ENCODE measurements at places on chromosomes 6 and 20.

DNA sequence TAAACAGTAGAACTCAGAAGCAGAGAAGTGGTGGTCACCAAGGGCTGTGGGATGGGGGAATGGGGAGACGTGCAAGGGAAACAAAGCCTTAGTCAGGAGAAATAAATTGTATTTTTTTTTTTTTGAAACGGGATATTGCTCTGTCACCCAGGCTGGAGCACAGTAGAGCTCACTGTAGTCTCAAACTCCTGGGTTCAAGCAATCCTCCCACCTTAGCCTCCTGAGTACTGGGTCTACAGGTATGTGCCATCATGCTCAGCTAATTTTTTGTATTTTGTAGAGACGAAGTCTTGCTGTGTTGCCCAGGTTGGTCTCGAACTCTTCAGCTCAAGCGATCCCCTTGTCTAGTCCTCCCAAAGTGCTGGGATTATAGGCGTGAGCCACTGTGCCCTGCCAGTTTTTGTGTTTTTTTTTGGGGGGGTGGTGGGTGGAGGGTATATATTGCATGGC lies 3.4 kb downstream of the HSPA1B start:
- DNase-seq = no peak

GRCh38 chr6:317060-317447 lies 24.8 kb downstream of the DUSP22 start:
- no peak for DNase-seq

GRCh38 chr20:36098364-36098763 lies 56.2 kb upstream of the EPB41L1 start:
- DNase-seq = peak; percentile 69

GRCh38 chr20:60993433-60994044 lies 258.5 kb upstream of the CDH4 start:
- DNase-seq = no peak

- DNase-seq = no peak
Measured at GRCh38 chr20:25280051-25280573, 32.2 kb downstream of the PYGB start.

DNA sequence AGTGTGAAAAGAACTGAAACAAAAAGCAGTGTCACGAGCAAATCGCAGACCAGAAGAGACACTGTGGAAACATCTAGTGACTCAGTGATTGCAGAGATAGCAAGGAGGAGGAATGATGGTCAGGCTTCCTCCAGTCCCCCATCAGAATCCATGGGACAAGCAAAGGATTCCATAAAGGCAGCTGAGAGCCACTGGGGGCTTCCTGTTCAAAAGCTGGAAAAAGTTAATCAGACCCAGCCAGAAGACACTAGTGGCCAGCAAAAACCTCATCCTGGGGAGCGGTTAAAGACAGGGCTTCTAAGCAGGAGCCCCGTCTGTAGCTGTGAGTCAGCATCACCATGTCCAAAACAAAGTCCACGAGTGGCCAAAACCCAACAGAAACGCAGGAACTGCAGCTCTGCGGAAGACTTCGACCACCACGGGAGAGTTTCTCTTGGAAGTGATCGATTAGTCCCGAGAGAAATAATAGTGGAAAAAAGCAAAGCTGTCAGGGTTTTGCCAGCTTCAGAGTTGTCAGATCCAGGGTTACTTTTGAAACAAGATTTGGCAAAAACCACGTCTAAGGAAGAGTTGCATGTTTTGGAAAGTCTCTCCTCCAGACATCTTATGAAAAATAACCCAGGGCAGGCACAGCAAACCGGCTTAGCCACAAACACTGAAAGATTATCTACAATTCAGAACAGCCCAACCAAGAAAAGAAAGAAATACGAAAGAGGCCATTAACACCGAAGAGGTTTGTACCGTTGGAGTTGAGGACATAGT lies 51.0 kb downstream of the JAG1 start:
- DNase-seq = no peak

DNA sequence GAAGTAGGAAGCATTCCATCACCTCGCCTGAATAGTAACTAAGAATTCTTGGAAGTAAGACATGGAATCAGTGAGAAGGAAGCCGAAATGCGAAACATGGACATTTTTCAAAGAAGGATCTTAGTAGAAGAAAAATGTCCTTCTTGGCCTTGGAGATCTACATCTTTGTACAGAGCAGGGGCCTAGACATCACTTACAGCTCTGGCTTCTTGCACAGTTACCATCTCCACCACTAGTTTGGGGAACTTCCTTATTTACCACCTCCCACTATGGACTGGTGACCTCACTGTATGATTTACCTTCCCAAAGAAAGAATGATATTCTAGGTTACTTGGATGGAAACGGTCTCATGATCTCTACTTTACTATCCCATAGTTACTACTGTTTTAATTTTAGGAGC lies 15.7 kb downstream of the CASS4 start:
- no peak for DNase-seq

GRCh38 chr6:164049517-164049988 lies 635.0 kb downstream of the QKI start:
- DNase-seq = no peak

DNA sequence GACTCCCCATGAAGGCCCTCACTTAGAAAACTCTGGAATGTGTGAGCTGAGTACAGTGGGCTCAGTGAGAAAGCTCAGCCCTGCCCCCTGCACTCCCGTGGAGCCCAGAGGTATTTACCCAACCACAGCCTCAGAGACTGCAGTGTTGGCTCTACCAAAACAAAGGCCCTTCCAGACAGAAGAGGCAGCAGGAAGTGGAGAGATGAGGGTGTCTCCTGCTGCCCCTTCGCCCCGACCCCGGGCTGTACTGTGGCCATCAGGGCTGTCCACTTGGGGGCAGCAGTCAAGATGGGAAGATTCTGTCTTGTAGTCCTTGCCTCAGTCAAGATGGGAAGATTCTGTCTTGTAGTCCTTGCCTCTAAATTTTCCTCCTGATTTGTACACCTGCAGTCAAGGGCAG lies 341.3 kb downstream of the TAF4 start:
- DNase-seq = no peak

GRCh38 chr6:90127595-90127994 lies 169.0 kb downstream of the BACH2 start:
- no peak for DNase-seq

DNA sequence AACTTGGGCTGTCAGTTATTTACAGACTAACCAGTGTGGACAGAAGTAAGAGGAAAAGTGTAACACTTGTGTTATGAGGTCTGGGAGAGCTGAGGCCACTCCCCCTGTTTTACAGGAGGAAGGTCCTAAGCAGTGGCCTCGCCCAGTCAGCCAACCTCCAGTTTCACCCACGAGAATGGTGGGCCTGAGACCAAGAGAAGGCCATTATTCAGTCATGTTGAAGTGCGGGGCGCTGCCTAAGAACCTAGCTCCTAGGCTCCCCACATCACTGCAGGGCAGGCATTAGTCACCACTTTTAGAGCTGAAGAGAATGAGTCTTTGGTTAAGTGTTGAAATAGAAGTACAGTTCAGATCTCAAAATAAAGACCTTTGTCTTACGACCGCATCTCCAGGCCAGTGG lies 27.9 kb downstream of the CDYL start:
- DNase-seq = no peak

- DNase-seq = no peak
Measured at GRCh38 chr6:97151601-97152000, 131.4 kb downstream of the MMS22L start.

- DNase-seq = no peak
Measured at GRCh38 chr6:70289299-70289698, 13.6 kb downstream of the COL9A1 start.

GRCh38 chr6:26576929-26577719 lies 19.6 kb upstream of the ABT1 start:
- DNase-seq = peak; percentile 82

- DNase-seq = no peak
Measured at GRCh38 chr6:136921381-136921935, 643 bp upstream of the SLC35D3 start.

- DNase-seq = no peak
Measured at GRCh38 chr6:79335133-79335674, 100.7 kb upstream of the HMGN3 start.

DNA sequence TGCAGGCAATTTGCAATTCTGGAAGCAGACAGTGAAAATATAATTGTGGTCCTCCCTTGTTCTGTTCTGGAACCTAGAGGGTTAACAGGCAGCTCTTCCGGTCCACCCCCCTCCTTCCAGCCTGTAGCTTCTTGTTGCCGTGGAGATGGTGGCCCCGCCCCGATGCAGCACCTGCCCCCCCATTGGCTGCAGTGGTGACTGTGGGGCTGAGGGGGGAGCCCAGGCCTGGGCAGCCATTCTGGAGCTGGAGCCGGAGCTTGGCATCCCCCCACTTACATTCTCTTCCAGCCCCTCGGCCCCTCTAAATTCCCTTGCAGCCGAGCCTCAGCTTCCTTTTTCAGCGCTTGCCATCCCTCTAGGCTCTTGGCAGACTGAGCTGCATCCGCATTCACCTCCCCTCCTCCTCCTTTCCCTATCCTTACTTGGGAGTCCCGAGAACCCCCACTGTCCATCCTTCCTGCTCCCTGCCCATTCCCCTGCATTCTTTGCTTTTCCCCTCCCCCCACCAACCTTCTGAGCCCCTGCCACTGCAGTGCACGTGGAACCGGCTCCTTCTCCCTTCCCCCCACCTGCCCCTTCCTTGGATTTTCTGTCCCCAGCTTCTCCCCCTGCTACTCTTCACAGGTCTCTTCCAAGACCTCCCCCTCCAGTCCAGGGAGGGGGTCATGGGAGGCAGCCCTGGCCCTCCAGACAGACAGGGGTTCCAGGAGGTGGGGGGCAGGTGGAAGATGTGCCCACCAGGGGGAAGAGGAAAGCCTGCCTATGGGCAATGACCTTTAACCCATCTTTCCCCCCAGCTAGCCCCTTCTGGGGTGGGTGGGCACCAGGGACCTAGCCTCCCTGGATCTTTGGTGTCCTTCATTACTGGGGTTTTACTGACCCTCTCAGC lies 11.4 kb downstream of the SYNGAP1 start:
- no peak for DNase-seq
